ENCODE measurements at places on chromosomes 5 and 9.

DNA sequence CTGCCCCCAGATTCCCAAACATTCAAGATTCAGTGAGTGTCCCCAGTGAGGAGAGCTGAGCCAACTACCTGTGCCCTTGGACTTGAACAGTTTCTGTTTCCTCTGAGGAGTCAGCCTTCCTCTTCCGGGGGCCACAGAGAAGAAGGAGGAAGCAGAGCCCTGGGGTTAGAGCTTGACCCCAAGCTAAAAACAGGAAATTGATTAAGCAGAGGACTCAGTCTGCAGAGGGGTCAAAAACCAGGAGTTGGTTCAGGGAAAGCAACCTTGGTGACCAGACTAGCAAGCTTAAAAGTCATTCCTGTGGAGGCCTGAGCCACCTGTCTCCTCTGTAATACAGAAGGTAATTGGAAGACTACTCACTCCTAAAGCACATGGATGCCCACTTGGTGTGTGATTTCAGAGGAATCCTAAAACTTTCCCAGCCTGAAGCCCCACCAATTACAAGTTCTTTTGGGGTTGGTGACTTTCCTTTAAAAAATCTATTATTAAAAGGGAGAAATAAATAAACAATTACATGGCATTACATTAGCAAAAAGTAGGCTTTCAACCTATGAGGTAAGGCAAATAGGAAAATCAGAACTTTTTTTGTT lies 64.2 kb upstream of the SELENOP start:
- no peak for DNase-seq

- no peak for DNase-seq
Measured at GRCh38 chr5:37786862-37787519, 52.9 kb downstream of the GDNF start.

DNA sequence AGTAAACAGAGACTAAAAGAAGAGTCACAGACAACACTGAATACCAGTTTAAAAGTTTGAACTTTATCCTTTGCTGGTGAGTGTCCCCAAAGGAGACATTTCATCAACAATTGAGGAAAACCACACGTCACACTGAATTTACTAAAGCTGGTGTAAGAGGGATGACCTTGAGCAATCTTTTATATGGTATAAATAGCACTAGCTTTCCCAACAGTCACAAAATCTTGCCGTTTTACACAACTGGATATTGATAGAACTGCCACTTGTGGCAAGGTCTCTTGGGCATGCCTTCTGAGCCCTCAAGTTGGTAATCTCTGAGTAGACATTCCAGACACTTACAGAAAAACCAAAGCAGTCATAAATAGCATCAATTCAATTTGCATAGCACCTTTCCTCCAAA lies 311.5 kb upstream of the TARS1 start:
- no peak for DNase-seq

- no peak for DNase-seq
Measured at GRCh38 chr9:134925011-134925511, 7.3 kb upstream of the FCN1 start.

GRCh38 chr5:139789116-139789844 lies 6.3 kb upstream of the PSD2 start:
- DNase-seq = no peak

- peak; percentile 22 for DNase-seq
Measured at GRCh38 chr5:177496070-177496726, 1.2 kb downstream of the PDLIM7 start.

GRCh38 chr5:56303511-56303910 lies 70.4 kb upstream of the ANKRD55 start:
- DNase-seq = no peak

GRCh38 chr9:120183615-120184014 lies 396.4 kb downstream of the CDK5RAP2 start:
- no peak for DNase-seq

- DNase-seq = no peak
Measured at GRCh38 chr5:126263591-126264184, 159.5 kb upstream of the GRAMD2B start.

DNA sequence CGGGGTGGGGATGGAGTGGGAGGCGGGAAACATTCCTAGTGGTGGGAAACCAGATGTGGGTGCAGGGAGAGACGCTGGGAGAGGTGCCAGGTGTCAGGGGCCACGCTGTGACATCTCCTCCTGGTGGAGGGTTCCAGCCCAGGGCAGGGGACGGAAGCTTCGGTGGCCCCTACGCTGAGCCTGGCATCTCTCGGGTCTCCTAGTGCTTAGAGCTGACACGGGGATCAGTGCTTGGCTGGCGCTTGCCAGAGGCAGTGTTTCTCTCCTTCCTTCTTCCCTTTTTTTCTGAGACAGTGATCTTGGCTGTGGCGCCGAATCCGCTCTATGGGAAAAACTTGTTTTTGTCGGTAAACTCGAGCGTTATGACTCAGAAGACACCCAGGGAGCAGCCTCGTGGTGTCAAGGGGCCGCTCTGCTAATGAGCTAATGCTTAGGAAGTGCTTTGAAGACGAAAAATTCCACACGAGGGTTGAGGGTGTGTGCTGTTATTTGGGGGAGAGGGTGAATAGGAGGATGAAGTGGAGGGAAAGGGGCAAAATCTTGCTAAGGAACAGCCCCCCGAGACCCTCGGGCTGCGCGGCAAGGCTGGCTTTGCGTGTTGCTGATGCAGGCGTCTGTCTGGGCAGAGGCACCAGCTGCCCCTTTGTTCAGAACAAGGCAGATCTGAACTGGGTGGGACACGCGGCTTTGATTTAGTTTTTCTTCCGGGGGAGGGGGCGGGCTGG lies 20.4 kb upstream of the IER5L start:
- no peak for DNase-seq

DNA sequence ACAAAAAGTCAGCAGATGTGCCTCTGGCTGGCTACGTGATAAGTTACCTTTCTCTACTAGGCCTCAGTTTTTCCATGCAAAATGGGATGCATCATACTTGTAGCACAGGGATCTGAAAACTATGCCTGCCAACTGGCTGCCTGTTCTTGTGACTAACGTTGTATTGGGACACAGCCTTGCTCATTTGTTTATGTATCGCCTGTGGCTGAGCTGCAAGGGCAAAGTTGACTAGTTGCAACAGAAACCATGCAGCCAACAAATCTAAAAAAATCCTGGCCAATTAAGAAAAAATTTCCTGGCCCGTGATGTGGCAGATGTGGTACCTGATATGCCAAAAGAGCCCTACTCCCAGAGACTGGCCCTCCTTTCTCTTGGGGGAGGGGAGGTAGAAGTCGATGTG lies 131.3 kb downstream of the SEC61B start:
- DNase-seq = no peak

DNA sequence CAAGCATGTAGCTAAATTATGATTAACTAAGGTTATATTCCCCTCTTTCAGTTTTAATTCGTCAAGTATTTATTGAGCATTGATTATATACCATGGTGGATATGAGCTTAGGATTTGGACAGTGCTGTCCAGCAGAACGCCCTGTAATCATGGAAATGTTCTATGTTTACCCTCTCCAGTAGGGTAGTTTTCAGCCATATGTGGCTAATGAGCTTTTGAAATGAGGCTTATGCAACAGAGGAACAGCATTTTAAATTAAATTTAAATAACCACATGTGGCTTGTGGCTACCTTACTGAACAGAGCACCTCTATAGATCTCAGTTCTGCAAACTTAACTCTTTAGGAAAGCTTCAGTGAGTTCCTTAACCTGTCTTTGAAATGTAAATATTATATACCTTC lies 59.1 kb downstream of the JMY start:
- no peak for DNase-seq

DNA sequence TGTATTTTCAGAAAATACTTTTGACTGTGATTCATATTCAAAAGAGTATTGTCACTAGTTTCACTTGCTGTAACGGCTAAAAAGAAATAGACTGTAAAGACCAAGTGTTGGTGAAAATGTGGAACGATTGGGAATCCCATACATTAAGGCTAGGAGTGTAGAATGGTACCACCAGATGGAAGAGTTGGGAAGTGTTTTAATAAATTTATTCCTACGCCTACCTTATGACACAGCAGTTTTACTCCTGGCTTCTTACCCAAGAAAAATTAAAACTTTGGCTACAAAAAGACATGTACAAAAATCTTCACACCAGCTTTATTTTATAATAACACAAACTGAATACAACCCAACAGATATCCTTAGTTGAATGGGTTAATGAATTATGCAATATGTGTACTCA lies 256.2 kb downstream of the TAF11L14 start:
- DNase-seq = no peak

DNA sequence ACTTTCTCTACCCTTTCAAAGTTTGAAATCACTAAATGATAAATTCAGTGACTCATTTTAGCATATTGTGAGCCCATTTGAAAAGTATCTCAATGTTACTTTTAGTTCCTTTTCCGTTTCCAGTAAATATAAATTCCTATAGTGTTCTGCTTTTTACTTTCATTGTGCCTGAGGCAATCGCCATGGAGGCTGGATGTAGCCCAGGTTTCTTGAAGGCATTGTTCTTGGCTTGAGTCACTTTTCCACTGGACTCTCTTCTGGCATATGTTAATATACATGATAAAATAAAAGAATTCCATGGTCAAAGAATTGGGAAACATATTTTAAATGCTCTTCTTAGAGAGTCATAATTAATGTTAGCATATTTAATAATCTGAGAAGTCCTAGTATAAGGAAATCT lies 327.0 kb downstream of the IZUMO3 start:
- DNase-seq = no peak

- no peak for DNase-seq
Measured at GRCh38 chr5:8391911-8392310, 523.0 kb downstream of the MTRR start.

- no peak for DNase-seq
Measured at GRCh38 chr5:149273237-149273636, 1.6 kb downstream of the AFAP1L1 start.

DNA sequence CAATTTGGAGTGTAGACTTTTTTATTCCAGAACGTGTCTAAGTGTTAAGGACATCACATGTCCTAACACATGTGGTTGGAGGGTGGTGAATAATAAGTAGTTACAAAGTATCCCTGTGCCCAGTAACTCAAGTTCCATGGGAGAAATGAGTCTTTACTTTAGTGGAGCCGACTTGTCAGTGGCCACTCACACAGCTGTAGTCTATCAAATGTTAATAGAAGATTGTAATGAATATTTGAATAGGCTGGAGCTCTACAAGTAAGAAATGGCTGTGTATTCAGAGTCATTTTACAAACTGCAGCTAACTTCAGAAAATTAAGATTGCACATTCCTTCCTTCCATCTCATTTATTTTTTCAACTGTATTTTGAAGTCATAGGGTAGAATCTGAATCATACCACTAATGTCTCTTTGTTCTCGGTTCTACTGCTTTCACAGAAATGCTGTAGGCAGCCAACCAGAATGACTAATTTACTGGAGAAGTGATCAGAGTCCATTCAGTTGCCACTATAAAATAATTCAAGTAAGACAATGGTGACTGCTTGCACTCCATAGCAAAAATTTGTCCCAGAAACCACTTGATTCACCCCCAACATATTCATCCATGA lies 394.8 kb downstream of the NR2F1-AS1 start:
- DNase-seq = no peak

DNA sequence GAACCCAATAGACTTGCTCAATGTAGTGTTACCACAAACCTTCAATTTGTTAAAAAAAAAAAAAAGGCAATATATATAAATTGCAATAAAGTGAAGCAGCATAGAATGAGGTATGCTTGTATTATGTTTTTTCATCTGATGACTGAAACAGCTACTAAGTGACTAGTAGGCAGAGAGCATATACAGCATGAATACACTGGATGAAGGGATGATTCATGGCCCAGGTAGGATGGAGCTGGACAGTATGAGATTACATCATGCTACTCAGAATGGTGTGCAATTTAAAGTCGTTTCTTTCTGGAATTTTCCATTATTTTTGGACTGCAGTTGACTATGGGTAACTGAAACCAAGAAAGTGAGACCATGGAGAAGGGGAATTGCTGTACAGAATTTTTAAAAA lies 161.2 kb downstream of the GNA14 start:
- no peak for DNase-seq

DNA sequence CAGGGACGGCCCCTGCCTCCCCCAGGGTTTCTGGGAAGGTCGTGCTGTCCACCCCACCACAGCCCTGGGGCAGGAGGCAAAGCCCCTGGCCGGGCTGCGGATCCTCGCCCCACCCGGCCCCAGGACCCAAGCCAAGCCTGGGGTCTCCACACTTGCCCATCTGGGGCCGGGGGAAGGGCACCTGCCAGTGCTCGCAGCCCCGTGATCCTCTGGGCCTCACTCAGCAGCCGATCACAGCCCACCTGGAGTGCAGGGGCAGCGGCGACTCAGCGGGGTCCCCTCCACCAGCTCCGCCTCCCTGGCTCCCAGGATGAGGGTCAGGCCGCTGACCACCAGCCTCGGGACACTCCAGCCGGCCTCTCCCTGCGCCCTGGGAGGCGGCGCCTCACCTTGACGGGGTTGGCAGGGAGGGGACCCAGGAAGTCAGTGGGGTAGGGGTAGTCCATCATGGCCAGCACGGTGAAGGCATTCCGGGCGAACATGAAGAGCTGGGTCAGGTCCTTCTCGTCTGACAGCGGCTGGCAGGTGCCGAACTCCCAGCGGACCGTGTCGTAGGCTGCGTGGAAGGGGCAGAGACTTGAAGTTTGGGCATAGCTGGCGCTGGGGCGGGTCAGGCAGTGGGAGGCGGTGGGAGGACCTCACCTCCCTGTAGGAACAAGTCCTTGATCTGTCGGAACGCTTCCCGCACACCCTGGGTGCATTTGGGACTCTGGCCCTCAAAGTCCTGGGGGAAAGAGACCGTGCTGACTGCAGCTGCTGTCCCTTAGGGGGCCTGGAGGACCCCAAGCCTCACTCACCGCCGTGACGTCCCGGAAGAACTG lies 1.8 kb downstream of the DPP7 start:
- DNase-seq = no peak

- no peak for DNase-seq
Measured at GRCh38 chr9:99565203-99565602, 256.5 kb upstream of the NR4A3 start.

- DNase-seq = no peak
Measured at GRCh38 chr9:121239071-121239470, 28.9 kb upstream of the GSN start.

GRCh38 chr5:173771121-173771724 lies 116.9 kb upstream of the CPEB4 start:
- no peak for DNase-seq

- no peak for DNase-seq
Measured at GRCh38 chr5:141363952-141364660, at the start of gene PCDHGA5. Gene PCDHGA5 (plus strand): TSS chr5:141364162. CDS start chr5:141364331, 169 bp downstream.

DNA sequence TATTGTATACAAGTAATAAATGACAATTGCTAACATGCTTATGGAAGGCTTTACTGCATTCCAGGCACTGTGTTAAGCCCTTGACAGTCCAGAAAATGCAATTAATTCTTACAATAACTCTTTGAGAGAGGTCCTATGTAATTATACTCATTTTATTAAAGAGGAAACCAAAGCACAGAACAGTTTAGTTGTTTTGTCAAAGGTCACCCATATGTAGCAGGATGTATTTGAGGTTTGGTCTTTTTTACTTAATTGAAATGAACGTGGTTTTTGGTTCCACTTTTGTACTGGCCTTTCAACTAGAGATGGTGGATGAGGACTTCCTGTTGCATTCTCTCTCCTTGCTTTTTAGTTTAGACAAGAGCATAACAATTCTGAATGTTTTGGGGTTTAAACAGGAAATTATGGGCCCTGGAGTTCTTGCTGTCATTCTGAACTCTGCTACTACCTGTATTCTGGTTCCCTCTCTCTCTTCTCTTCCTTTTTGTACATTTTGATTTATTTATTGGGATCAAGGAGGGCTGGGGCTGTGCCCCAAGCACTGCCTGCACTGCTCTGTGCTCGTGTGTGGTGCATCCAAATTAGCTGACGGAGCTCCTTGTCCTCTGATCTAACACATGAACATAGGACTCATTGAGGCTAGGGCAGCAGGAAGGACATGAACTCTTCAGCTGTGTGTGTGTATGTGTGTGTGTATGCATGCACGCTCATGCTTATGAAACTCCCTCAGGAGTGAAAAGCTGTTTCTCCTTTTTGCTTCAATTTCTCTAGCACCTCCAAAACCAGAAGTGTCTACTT lies 47.4 kb downstream of the SLC28A3 start:
- DNase-seq = no peak

Data from DMS 273 treated with DMSO at 0.1 percent for 48 hours (cell line).